ENCODE measurements at places on chromosomes 7 and 10.
A peak's percentile ranks its signal among the peaks of the same experiment; 100 is the strongest.

DNA sequence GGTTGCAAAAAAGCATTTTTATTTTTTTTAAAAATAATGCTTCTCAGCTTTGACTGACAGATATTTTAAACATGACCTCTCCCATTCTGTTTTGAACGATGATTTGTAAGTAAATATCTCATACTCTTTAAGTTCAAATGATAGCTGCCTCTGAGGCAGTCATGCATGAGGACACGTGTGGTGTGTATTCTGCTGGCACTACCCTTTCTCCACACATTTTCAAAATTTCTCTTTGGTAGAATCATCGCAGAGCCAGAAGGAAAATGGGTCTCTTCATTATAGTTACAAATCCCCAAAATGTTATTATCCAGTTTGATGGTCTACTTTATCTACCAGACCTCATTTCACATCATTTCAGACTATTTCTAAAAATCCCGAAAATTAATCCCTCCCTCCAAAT is 55.1 kb downstream of the FZD1 start:
- DNase-seq: no peak

- DNase-seq: peak; percentile 13
Measured at GRCh38 chr7:24477398-24478136, 95.7 kb upstream of the PALS2 start.

GRCh38 chr10:73867871-73868631 is 6.3 kb downstream of the CAMK2G start:
- DNase-seq: no peak

DNA sequence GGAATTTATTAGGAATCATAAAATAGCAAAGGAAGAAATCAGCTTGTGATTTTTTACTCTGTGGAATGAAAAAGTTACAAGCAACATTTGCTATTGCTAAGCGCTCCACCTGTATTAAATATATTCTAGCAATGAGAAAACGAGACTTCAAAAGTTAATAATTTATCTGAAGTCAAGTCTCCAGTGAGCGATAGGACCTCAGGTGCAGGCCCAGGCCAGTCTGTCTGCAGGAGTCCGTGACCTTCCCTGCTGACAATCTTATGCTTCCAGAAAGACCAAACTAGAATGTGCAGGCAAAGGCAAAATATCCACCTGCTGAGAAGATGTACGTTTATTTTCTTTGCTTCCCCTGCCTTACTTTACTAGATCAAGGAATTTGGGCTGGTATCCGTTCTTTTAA is 22.7 kb downstream of the MRC1 start:
- DNase-seq: no peak

- DNase-seq: no peak
Measured at GRCh38 chr10:96588060-96588554, 1.3 kb upstream of the TM9SF3 start.

DNA sequence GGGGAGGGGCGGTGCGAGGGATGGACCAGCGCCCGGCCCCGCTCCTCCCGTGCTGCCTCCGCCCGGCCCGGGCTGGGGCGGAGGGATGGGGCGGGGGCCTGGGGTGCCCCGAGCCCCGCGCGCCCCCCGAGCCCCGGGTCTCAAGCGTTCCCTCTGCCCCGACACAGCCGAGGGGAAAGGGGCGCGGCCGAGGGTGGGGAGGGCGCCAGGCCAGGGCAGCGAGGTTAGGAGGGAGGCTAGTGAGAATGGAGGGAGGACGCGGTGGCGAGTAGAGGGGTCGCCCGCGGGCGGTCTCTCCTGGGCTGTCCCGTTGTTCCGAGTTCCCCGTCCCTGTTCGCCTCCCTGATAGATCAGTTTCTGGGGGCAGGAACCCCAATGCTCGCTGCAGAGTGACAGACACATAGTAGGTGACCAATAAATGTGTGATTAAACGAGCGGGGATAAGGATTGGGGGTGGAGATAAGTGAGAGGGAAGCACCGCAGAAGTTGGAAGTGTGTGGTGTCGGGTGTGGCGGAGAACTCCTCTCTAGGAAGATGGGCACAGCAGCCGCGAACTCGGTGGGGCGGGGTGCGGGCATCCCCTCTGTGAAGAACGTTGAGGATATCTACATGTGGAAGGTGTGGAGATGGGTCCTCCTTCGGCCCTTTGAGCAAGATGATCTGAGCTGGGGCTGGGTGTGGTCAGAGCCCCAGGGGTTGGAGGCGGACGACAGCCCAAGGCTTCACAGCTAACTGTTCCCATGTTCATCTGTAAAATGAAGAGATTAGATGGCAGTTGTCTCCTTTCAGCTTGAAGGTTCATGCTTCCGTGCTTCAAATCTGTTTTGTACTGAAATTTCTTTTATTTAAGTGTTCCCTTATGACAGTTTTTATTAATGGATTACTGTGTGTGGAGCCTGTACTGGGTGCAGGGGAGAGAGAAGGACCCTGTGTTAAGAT is 580 bp downstream of the ZNF775 start:
- no peak for DNase-seq

GRCh38 chr7:150332852-150333635 is 8.4 kb downstream of the RARRES2 start:
- DNase-seq: no peak

- DNase-seq: no peak
Measured at GRCh38 chr7:70680306-70680705, 451.6 kb upstream of the GALNT17 start.

GRCh38 chr7:105230486-105230885 is 158.2 kb downstream of the SRPK2 start:
- DNase-seq: no peak

DNA sequence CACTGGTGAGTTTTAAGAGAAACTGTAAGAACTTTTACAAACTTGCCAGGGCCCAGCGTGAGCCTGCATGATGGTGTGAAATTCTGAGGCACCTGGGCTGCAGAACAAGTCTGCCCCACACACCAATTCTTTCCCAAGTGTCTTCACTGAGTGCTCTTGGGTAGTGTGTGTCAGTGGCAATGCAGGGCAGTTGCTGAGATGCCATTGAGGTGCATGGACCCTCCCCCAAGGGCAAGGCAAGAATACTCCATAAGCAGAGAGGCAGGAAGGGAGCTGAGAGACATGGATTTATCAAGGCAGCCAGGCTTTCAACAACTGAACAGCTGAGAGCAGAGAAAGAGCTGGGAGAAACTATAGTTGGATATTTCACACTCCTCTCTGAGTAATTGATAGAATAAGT is 801.2 kb downstream of the GRID1 start:
- DNase-seq: no peak

- DNase-seq: no peak
Measured at GRCh38 chr10:105769248-105770184, 1128.4 kb downstream of the SORCS3 start.

DNA sequence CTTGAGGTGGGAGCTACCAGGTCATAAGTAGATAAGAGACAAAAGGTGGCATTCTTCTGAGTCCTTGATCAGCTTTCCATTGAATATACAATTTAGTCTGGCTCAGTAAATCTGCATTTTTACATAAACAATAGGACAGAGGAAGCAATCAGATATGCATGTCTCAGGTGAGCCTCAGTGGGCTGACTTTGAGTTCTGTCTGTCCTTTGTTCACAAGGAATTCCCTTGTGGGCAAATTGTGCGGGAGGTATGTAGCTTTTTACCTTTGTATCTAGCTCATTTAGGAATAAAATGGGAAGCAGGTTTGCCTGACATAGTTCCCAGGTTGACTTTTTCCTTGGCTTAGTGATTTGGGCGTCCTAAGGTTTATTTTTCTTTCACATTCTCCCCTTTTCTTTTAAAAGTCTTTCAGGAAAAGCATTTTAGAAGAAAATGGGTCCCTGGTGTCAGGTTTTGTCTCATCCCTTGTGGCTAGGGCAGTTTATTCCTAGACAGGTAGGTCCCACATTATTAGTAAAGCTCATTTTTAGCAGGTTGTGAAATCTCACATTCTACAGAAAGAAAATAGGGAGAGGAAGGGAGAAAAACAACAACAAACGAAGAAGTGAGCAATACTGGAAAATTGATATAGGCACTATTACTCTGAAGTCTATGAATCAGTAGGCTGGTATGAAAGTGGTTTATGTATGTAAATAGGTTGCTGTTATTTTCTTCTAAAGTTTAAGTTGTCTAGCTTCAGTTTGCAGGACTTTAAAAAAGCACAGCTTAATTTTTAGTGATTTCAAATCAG is 16.5 kb downstream of the SPAM1 start:
- no peak for DNase-seq

GRCh38 chr10:104267721-104268404 is 1.1 kb upstream of the GSTO2 start:
- DNase-seq: no peak

GRCh38 chr7:129657363-129657762 is 45.8 kb downstream of the NRF1 start:
- DNase-seq: no peak

DNA sequence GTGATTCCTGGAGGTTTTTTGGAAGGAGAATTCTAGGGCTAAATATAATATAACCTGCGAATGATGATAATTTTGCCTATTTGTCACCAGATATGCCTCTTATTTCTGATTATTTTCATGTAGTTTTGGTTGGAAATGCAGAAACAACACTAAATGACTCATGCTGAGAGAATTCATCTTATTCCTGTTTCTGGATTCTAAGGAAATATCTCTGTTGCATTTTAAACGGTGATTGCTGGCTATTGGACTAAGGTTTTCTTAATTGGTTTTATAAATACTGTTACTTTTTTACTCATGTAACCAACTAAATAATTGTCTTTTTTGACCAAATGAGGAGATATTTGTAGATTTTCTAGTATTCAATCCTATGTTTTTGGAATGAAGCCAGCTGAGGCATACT is 204.9 kb upstream of the NPSR1 start:
- no peak for DNase-seq

- DNase-seq: no peak
Measured at GRCh38 chr10:110788620-110789385, 82.9 kb upstream of the PDCD4 start.

- DNase-seq: no peak
Measured at GRCh38 chr10:71401056-71401455, 4.3 kb downstream of the CDH23 start.

DNA sequence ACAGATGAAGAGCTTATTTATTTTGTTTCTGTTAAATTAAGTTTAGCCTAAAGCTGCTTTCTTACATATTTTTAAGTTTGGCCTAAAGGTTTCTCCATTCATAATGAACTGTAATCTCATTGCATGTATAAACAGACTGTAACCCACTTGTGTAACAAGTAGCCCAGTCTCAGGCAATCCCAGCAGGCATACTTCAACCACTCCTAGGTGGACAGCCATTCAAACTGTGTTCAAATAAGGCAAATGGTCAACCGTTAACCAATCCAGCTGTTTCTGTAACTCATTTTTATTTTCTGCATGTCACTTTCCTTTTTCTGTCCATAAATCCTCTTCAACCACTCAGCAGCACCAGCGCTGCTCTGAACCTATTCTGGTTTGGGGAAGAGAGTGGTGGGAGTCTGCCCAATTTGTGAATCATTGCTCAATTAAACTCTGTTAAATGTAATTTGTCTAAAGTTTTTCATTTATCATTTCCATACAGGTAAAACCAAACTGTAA is 35.9 kb downstream of the PHYHIPL start:
- no peak for DNase-seq

- no peak for DNase-seq
Measured at GRCh38 chr10:113528876-113529275, 24.0 kb upstream of the HABP2 start.

- DNase-seq: no peak
Measured at GRCh38 chr10:43419997-43420368, 11.0 kb upstream of the HNRNPF start.

GRCh38 chr7:140209866-140210609 is 33.3 kb upstream of the KDM7A start:
- no peak for DNase-seq

DNA sequence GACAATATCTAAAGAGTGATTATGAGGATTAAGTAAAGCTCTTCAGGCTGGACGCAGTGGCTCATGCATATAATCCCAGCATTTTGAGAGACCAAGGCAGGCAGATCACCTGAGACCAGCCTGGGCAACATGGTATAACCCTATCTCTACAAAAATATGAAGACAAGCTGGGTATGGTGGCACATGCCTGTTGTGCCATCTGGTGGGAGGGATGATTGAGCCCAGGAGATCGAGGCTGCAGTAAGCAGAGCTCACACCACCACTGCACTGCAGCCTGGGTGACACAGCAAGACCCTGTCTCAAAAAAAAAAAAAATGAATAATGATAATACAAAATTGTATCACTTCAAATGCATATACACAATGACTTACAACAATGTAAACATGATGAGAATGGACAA is 195.6 kb upstream of the AUTS2 start:
- DNase-seq: no peak

GRCh38 chr10:53314876-53315275 is 542.3 kb upstream of the MBL2 start:
- DNase-seq: peak; percentile 87

All from BJ (cell line).